Prostate gland (tissue), 2 donors: ENCODE measurements at places on chromosomes 5 and 9. TPM values are rescaled to one million over a fixed set of nuclear protein-coding genes. Genes with fewer than 3 reads are reported as not detected.
A peak's percentile ranks its signal among the peaks of the same experiment; 100 is the strongest.

CDC23 gene
- total RNA-seq = 14.7 TPM

DNA sequence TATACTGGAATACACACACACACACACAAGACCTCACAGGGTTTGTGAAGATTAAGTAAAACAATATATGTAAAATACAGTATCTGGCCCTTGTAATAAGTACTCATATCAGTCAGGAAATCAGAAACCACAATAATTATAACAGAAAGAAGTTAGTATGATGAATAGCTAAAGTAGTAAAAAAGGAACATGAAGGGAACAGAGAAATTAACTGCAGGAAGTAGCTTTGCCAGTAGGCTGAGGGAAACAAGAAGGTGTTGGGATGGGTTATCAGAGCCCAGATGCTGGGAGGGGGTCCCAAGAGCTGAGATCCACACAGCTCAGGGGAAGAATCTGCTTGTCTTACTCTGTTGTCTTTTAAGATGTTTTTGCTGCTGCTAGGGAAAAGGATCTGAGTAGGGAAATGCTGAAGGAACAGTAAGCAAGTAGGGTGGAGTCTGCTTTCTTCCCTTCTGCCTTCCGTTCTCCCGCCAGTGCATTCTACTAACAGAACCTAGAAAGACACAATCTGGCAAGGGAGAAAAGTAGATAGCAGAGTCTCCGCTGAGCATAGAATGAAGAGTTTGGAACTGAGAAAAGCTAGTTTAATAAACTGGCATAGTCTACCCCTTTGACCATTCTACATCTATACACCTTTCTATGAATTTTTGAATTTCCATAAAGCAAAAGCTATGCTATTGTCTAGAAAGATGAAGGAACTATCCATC is 55.3 kb upstream of the ALDH1A1 start:
- H3K4me3 ChIP-seq = no peak overlapping the region
- no peaks in the 10 kb centered on the region for H3K27me3 ChIP-seq
- no peaks in the 10 kb centered on the region for H3K36me3 ChIP-seq
- DNase-seq = no peak
- H3K4me1 ChIP-seq = no peaks in the 10 kb centered on the region

GRCh38 chr5:179732918-179733771 is 523 bp downstream of the MAML1 start:
- H3K4me1 ChIP-seq = no peaks in the 10 kb centered on the region
- no peaks in the 10 kb centered on the region for H3K27me3 ChIP-seq
- no peaks in the 10 kb centered on the region for H3K36me3 ChIP-seq
- H3K27ac ChIP-seq = peak overlapping the region; percentile 97
- H3K4me3 ChIP-seq = peak overlapping the region; percentile 99

DNA sequence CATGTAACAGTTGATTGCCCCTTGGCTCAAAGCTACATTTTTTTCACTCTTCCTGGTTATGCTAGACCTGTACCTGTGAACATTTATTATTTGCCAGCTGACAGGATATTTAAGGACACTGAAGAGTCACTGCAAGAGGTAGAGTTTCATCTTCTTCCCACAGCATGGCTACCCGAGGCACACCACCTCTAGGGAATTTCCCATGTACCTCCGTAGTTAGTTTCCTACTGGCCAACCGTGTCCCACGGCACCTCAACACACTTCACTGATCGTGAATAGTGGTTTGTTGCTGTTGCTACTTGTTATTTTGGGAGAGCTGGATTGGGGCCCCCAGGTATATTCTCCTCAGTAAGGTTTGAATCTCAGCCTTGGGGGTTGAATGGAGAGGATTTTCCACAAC is 648.6 kb downstream of the SEMA5A start:
- H3K27me3 ChIP-seq = no peaks in the 10 kb centered on the region
- H3K4me1 ChIP-seq = no peaks in the 10 kb centered on the region
- no peak overlapping the region for H3K4me3 ChIP-seq
- H3K27ac ChIP-seq = no peak overlapping the region
- no peaks in the 10 kb centered on the region for H3K36me3 ChIP-seq

- H3K36me3 ChIP-seq = peaks cover 22% of the 10 kb centered on the region
- peak; percentile 42 for DNase-seq
- H3K4me3 ChIP-seq = no peak overlapping the region
- H3K27me3 ChIP-seq = no peaks in the 10 kb centered on the region
- H3K4me1 ChIP-seq = peaks cover 10% of the 10 kb centered on the region
These were observed 20.6 kb downstream of the DYNC2I2 start for GRCh38 chr9:128636024-128636390.

DNA sequence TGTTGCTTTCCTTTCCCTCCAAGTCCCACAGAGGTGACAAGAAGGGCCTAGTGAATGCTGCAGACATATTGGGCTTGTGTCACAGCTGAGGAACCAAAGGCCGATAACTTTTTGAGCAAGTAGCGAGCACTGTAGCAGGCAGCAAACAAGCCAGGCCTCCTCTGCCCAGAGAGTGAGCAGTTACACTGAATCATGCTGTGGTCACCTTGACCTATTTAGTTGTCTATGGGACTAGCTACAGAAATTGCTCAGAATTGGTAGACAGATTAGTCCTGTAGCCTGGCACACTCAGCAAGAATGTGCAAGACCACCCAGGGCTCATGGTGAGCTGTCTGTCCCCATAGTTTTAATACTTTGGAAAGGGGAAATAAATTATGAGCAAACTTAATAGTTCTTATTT is 25.2 kb downstream of the ZCCHC9 start:
- no peaks in the 10 kb centered on the region for H3K27me3 ChIP-seq
- no peaks in the 10 kb centered on the region for H3K36me3 ChIP-seq
- no peak overlapping the region for H3K4me3 ChIP-seq
- DNase-seq = no peak
- no peak overlapping the region for H3K27ac ChIP-seq

RNF145 gene
- total RNA-seq = 38.6 TPM

PCDHGC3 gene
- total RNA-seq = 55.3 TPM

PTPN3 gene
- total RNA-seq = 11.0 TPM

ELOVL7 gene
- total RNA-seq = 15.7 TPM

GRCh38 chr9:974031-974995 is 2.1 kb upstream of the DMRT3 start:
- no peak overlapping the region for H3K27ac ChIP-seq
- DNase-seq = no peak
- no peaks in the 10 kb centered on the region for H3K36me3 ChIP-seq
- H3K4me1 ChIP-seq = no peaks in the 10 kb centered on the region
- peaks cover 84% of the 10 kb centered on the region for H3K27me3 ChIP-seq

DNA sequence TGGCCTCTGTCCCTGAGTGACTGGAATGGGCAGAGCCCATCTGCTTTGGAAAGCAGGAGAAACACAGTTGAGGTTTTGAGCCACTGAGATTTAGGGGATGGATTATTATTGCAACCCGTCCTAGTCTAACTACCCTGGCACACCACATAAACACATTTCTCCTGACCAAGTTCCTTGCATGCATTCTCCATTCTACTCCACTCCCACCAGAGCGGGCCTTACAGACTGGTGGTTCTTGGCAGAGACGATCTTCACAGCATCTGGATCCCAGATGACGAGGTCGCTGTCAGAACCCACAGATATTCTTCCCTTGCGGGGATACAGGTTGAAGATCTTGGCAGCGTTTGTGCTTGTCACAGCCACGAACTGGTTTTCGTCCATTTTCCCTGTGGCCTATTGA is 111.0 kb downstream of the DPYSL3 start:
- no peak overlapping the region for H3K4me3 ChIP-seq
- H3K27me3 ChIP-seq = no peaks in the 10 kb centered on the region
- no peak overlapping the region for H3K27ac ChIP-seq
- no peak for DNase-seq
- H3K36me3 ChIP-seq = no peaks in the 10 kb centered on the region

DNA sequence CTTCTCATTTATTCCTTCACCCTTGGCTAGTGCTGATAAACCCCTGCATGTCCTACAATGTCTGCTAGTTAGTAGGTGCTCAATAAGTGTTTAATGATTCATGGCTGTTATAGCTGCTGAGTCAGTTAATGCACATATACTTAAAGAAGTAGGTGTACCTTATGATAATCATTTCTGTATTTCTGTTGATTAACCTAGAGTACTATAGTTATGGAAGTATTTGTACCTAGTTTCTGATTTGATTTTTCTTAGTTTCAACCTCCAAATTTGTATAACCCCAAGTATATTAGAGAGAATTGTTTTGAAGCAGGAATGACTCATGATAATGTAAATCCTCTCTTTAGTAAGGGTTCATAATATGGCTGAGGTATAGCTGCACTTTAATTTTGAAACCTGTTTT is 8.9 kb downstream of the SMAD5 start:
- no peaks in the 10 kb centered on the region for H3K4me1 ChIP-seq
- no peaks in the 10 kb centered on the region for H3K36me3 ChIP-seq
- no peak overlapping the region for H3K27ac ChIP-seq
- no peak for DNase-seq
- no peak overlapping the region for H3K4me3 ChIP-seq

- no peaks in the 10 kb centered on the region for H3K4me1 ChIP-seq
- no peaks in the 10 kb centered on the region for H3K27me3 ChIP-seq
These were observed 16.7 kb upstream of the HSPB3 start for GRCh38 chr5:54438620-54439389.

DNA sequence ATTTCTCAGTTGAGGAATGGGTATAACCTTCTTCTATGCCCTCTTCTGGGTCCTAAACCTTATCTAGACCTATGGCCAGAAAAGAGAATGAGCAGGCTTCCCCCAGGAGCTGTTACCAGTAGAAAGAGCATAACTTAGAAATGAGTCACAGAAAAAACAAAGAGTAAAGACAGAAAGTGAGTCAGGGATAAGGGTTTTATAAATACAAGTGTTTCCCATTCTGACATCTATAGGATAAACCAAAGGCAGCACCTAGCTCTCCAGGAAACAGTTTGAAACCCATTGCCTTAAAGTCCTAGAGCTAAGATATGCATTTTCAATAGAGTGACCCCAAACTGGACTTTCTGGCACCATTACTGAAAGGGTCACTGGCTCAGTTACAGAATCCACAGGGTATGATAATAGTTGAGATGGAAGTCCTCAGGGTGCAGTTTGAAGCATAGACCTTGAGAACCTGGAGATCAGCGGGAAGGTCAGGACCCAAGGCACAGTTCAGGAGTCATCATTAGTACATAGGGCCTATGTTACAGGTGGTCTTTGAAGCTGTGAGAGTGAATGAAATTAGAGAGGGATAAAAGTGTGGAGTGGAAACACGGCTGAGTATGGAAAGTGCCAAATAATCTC is 42.7 kb upstream of the LIFR start:
- no peak overlapping the region for H3K4me3 ChIP-seq
- H3K4me1 ChIP-seq = no peaks in the 10 kb centered on the region

DNA sequence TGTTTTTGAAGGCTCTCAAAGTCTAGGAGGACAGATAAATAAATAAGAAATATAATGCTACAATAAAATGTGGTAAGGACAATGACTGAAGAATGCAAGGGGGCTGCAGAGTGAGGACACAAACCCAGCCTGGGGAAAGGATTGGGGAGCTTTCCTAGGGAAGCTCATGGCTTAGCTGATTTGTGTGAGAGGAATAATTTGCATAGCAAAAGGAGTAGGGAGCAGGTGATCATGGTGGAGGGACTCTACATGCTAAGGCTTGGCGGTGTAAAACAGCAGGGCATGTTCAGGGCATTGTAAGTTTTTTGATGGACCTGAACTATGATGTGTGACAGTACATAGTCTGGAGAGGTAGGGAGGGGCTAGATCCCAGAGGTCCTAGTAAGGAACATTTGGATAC is 49.5 kb upstream of the CLINT1 start:
- H3K4me1 ChIP-seq = no peaks in the 10 kb centered on the region
- no peak for DNase-seq
- H3K36me3 ChIP-seq = no peaks in the 10 kb centered on the region
- no peak overlapping the region for H3K4me3 ChIP-seq

LIFR gene
- total RNA-seq = 120 TPM

GRCh38 chr5:149802809-149803552 is 72.9 kb downstream of the PPARGC1B start:
- H3K27me3 ChIP-seq = no peaks in the 10 kb centered on the region
- H3K4me1 ChIP-seq = no peaks in the 10 kb centered on the region
- no peak overlapping the region for H3K4me3 ChIP-seq
- H3K27ac ChIP-seq = peak overlapping the region; percentile 62

LHX2 gene
- total RNA-seq = 0.23 TPM

DNA sequence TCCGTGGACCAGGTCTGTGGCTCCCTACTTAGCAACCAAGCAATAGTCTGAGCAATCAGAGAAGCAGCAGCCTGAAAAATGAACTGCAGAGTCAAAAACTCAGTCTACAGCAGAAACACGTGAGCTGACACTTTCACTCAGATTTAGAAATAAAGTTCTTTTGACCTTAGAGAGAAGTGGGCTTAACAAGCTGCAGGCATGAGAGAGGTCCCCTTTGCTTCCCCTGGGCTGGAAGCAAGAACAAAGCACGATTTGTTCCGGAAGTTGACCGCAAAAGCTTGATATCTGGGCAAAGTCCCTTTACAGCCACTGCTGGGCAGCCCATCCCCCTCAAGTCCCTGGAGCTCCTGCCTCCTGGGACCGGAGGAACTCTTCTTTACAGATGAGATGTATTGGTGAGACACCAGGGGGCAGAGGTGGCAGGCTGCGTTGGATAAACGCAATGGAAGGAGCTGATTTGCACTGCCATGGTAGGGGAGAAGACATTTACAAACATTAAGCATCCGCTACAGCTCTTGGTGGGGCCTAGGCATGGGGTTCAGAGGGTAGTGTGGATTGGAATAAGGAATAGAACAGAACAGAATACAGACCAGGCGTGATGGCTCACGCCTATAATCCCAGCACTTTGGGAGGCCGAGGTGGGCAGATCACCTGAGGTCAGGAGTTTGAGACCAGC is 5.8 kb upstream of the SOWAHA start:
- H3K4me3 ChIP-seq = no peak overlapping the region
- no peaks in the 10 kb centered on the region for H3K27me3 ChIP-seq
- no peak for DNase-seq

- H3K27me3 ChIP-seq = no peaks in the 10 kb centered on the region
- no peak overlapping the region for H3K4me3 ChIP-seq
- H3K36me3 ChIP-seq = no peaks in the 10 kb centered on the region
- no peak overlapping the region for H3K27ac ChIP-seq
- no peak for DNase-seq
- H3K4me1 ChIP-seq = no peaks in the 10 kb centered on the region
These were observed 68.8 kb downstream of the NPR3 start for GRCh38 chr5:32779754-32780415.

- H3K27me3 ChIP-seq = no peaks in the 10 kb centered on the region
- no peak overlapping the region for H3K4me3 ChIP-seq
- peak; percentile 82 for DNase-seq
- no peaks in the 10 kb centered on the region for H3K4me1 ChIP-seq
- no peak overlapping the region for H3K27ac ChIP-seq
These were observed 22.1 kb downstream of the PTCH1 start for GRCh38 chr9:95494416-95495371.

GRCh38 chr9:97774673-97775072 is 77.5 kb upstream of the XPA start:
- H3K36me3 ChIP-seq = no peaks in the 10 kb centered on the region
- no peak for DNase-seq
- no peaks in the 10 kb centered on the region for H3K4me1 ChIP-seq
- H3K27ac ChIP-seq = no peak overlapping the region
- peaks cover 2% of the 10 kb centered on the region for H3K27me3 ChIP-seq

DNM1 gene
- total RNA-seq = 2.0 TPM

DRD1 gene
- 0.77 TPM for total RNA-seq

GRCh38 chr9:27303219-27303618 is 6.3 kb upstream of the EQTN start:
- H3K27me3 ChIP-seq = no peaks in the 10 kb centered on the region
- H3K36me3 ChIP-seq = no peaks in the 10 kb centered on the region
- no peak overlapping the region for H3K4me3 ChIP-seq
- no peak overlapping the region for H3K27ac ChIP-seq
- H3K4me1 ChIP-seq = no peaks in the 10 kb centered on the region
